ENCODE measurements at places on chromosomes 16 and 17. TPM values are rescaled to one million over a fixed set of nuclear protein-coding genes. Genes with fewer than 3 reads are reported as not detected.
A peak's percentile ranks its signal among the peaks of the same experiment; 100 is the strongest.

TOX3 gene
- polyA plus RNA-seq, result 38.1 TPM

TPSG1 gene
- polyA plus RNA-seq, result 2.3 TPM

SEZ6L2 gene
- 39.9 TPM for polyA plus RNA-seq

AIPL1 gene
- not detected for polyA plus RNA-seq

PRDM7 gene
- polyA plus RNA-seq, result not detected

GLTPD2 gene
- 100.0 TPM for polyA plus RNA-seq

- no peaks in the 10 kb centered on the region for H3K36me3 ChIP-seq
- DNase-seq, result no peak
- no peaks in the 10 kb centered on the region for H3K4me1 ChIP-seq
- no peak overlapping the region for H3K4me3 ChIP-seq
These were observed 37.7 kb downstream of the ASPA start for GRCh38 chr17:3513305-3514035.

DNA sequence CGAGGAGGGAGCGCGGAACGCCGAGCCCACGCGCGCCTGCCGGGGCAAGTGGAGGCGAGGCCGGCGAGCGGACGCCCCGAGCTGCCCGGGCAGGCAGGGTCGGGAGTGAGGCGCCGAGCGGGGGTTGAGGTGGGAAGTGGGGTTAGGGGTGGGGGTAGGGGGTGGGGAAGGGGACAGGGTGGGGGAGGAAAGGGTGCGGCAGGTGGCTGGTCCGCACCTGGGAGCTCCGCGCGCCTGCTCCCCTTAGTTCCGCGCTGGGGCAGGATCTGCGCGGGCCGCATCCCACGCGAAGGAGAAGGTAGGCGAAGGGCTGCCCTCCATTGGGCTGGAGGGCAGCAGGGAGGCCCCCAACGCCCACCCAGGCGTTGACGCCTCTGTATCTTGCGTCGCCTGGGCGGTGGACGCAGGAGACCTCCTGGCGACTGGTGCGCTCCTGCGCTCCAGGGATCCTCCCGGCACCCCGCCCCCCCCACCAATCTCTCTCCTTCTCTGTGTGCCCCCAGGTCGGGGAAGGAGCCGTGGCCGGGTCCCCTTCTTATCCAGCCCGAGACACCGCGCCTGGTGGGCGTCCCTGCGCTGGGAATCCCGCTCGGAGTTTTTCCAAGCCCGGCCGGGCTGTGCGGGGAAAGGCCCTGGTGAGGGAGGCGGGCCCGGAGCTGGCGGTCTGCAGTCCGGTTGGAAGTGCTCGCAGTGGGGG lies 51.3 kb upstream of the AMZ2 start:
- peaks cover 33% of the 10 kb centered on the region for H3K4me1 ChIP-seq
- no peak overlapping the region for H3K4me3 ChIP-seq
- peaks cover 81% of the 10 kb centered on the region for H3K27me3 ChIP-seq
- peak; percentile 15 for DNase-seq

- peak; percentile 81 for DNase-seq
- H3K36me3 ChIP-seq, result no peaks in the 10 kb centered on the region
- peak within 1 kb of the TSS; percentile 95 for H3K27ac ChIP-seq
- peaks cover 4% of the 10 kb centered on the region for H3K4me1 ChIP-seq
- peak within 1 kb of the TSS; percentile 54 for H3K4me3 ChIP-seq
- peaks cover 64% of the 10 kb centered on the region for H3K27me3 ChIP-seq
These were observed at the start of gene HNF1B for GRCh38 chr17:37744961-37745800. Gene HNF1B, minus strand, starts transcription at chr17:37745059. Its CDS starts 175 bp downstream, at chr17:37744884.

GRCh38 chr17:47882247-47882646 lies 13.8 kb upstream of the SP2 start:
- peaks cover 43% of the 10 kb centered on the region for H3K4me1 ChIP-seq
- no peak overlapping the region for H3K4me3 ChIP-seq
- H3K27ac ChIP-seq, result no peak overlapping the region
- H3K36me3 ChIP-seq, result no peaks in the 10 kb centered on the region

DNA sequence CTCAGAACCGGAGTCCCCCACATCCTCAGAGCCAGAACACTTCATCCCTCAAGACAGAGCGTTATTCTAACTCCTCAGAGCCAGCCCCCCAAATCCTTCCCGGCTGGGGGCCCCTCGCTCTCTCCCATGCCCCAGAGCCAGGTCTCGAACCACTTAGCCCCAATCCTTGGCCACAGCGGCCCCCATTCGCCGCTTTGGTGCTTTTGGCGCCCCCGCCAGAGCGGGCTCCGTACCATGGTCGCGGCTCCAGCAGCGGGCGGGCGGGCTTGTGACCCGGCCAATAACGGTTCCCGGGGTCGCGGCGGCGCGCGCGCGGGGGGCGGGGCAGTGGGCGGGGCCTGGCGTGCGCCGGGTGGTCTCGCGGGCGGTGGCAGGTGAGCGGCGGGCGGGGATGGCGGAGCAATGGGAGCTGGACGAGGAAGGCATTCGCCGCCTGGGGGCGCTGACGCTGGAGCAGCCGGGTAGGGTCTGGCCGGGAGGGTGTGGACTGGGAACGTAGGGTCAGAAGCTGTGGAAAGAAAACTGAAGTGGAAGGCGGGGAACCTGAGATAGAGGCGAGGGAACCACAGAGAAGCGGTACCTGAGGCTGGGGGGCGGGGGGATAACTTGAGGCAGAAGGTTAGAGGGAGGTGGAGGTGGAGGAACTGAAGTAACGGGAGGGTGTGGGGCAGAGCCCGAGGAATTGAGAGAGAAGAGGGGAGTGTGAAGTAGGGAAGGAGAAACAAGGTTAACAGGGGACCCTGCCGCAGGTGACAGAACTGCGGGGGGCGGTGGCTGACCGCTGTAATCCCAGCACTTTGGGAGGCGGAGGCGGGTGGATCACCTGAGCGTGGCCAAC lies at the start of the genes KCTD19 and LRRC36:
Gene KCTD19, minus strand, starts transcription at position 270 of the 838 bp plus-strand sequence. Its CDS starts 34 bp downstream, at position 236.
Gene LRRC36, plus strand, starts transcription at position 344 of the 838 bp plus-strand sequence. Its CDS starts 48 bp downstream, at position 392.
- DNase-seq, result peak; percentile 80
- peak within 1 kb of the TSS; percentile 49 for H3K4me3 ChIP-seq
- no peaks in the 10 kb centered on the region for H3K36me3 ChIP-seq

DNA sequence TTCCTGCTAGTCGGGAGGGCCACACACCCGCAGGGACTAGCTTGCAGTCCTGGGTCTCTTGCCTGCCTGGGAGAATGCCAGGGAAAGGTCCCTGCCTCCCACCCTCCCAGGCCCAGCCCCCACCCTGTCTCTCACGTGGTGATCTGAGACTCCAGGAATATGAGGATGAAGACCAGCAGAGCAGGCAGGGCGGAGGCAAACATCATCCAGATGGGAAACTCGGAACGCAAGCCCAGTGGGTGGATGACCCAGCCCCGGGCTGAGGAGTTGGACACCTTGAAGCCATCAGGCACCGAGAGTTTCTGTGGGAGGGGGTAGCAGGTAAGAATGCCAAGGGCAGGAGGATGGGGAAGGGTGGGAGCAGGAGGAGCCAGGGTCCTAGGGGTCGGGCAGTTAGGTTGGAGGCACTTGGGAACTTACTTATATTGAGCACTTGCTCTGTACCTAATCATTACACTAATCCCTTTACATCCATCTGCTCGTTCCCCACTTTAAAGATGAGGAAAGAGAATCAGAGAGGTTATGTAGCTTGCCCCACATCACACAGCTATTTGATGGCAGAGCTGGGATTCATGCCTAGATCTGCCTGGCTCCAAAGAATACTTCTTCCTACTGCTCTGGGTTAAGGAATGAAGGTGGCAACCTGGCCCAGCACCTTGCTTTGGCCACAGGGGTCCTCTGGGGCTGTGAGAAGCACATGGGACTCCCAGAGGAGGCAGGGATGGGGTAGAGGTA lies 13.4 kb downstream of the SLC4A1 start:
- H3K36me3 ChIP-seq, result no peaks in the 10 kb centered on the region
- H3K4me1 ChIP-seq, result no peaks in the 10 kb centered on the region
- no peak for DNase-seq
- H3K27ac ChIP-seq, result no peak overlapping the region

GRCh38 chr16:3992297-3993051 lies 112.0 kb upstream of the CREBBP start:
- H3K27ac ChIP-seq, result no peak overlapping the region
- no peak overlapping the region for H3K4me3 ChIP-seq
- no peak for DNase-seq
- H3K36me3 ChIP-seq, result no peaks in the 10 kb centered on the region
- H3K27me3 ChIP-seq, result no peaks in the 10 kb centered on the region

- H3K4me1 ChIP-seq, result no peaks in the 10 kb centered on the region
- no peaks in the 10 kb centered on the region for H3K36me3 ChIP-seq
- no peak for DNase-seq
- H3K27me3 ChIP-seq, result no peaks in the 10 kb centered on the region
These were observed 220.2 kb upstream of the TOM1L1 start for GRCh38 chr17:54680410-54680809.

- no peak overlapping the region for H3K4me3 ChIP-seq
- H3K27ac ChIP-seq, result no peak overlapping the region
- no peaks in the 10 kb centered on the region for H3K36me3 ChIP-seq
- no peaks in the 10 kb centered on the region for H3K27me3 ChIP-seq
- no peak for DNase-seq
These were observed 61.5 kb upstream of the B4GALNT2 start for GRCh38 chr17:49071106-49071505.

GRCh38 chr17:20202141-20202621 lies 193.0 kb downstream of the SPECC1 start:
- no peak overlapping the region for H3K4me3 ChIP-seq
- no peaks in the 10 kb centered on the region for H3K27me3 ChIP-seq
- H3K4me1 ChIP-seq, result no peaks in the 10 kb centered on the region
- no peak overlapping the region for H3K27ac ChIP-seq

GRCh38 chr16:49600976-49601375 lies 227.4 kb downstream of the C16orf78 start:
- no peak overlapping the region for H3K27ac ChIP-seq
- H3K4me1 ChIP-seq, result peaks cover 14% of the 10 kb centered on the region
- no peak for DNase-seq
- H3K27me3 ChIP-seq, result no peaks in the 10 kb centered on the region
- no peak overlapping the region for H3K4me3 ChIP-seq

DNA sequence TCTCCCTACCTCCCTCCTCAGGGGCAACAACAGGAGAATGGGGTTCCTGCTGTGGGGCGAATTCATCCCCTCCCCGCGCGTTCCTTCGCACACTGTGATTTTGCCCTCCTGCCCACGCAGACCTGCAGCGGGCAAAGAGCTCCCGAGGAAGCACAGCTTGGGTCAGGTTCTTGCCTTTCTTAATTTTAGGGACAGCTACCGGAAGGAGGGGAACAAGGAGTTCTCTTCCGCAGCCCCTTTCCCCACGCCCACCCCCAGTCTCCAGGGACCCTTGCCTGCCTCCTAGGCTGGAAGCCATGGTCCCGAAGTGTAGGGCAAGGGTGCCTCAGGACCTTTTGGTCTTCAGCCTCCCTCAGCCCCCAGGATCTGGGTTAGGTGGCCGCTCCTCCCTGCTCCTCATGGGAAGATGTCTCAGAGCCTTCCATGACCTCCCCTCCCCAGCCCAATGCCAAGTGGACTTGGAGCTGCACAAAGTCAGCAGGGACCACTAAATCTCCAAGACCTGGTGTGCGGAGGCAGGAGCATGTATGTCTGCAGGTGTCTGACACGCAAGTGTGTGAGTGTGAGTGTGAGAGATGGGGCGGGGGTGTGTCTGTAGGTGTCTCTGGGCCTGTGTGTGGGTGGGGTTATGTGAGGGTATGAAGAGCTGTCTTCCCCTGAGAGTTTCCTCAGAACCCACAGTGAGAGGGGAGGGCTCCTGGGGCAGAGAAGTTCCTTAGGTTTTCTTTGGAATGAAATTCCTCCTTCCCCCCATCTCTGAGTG lies 5.9 kb upstream of the LASP1NB start:
- H3K27me3 ChIP-seq, result no peaks in the 10 kb centered on the region
- H3K4me1 ChIP-seq, result peaks cover 6% of the 10 kb centered on the region
- H3K36me3 ChIP-seq, result no peaks in the 10 kb centered on the region
- no peak overlapping the region for H3K4me3 ChIP-seq

DNA sequence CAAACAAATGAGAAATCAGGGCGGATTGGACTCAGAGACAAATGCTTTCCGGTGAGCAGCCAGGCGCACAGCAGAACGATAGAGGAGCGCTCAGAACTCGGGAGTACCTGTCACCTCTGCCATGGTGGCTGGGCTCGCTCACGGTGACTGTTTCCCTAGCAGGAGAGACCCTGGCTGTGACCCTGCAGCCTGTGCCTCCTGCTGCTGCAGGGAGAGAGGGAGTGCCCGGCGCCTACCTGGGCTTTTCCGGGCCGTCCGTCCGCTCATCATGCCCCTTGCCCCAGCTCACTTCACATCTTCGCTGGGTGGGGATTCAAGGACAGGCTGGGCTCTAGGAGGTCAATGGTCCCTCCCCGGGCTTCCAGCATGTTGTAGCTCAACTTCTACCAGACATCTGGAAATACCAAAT lies 14.1 kb upstream of the DNAH17 start:
- no peak overlapping the region for H3K27ac ChIP-seq
- H3K27me3 ChIP-seq, result no peaks in the 10 kb centered on the region
- no peak for DNase-seq
- H3K36me3 ChIP-seq, result no peaks in the 10 kb centered on the region
- H3K4me3 ChIP-seq, result no peak overlapping the region

DNA sequence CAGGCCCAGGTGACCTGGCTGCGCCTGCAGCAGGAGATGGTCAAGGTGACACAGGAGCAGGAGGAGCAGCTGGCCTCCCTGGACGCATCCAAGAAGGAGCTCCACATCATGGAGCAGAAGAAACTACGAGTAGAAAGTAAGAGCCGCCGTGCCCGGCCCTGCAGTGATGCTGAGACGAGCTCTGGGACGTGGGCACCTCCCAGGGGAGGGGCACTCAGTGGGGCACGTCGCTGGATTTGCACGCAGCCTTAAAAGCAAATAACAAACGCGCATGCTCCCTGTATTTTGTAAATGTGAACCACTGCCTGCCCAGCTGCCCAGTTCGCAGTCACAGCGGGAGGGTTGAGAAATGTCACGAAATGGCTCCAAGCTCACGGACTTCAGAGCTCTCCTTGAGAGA lies 15.3 kb upstream of the GAA start:
- H3K4me3 ChIP-seq, result no peak overlapping the region
- no peak overlapping the region for H3K27ac ChIP-seq
- H3K36me3 ChIP-seq, result no peaks in the 10 kb centered on the region
- no peak for DNase-seq
- H3K4me1 ChIP-seq, result no peaks in the 10 kb centered on the region

DNA sequence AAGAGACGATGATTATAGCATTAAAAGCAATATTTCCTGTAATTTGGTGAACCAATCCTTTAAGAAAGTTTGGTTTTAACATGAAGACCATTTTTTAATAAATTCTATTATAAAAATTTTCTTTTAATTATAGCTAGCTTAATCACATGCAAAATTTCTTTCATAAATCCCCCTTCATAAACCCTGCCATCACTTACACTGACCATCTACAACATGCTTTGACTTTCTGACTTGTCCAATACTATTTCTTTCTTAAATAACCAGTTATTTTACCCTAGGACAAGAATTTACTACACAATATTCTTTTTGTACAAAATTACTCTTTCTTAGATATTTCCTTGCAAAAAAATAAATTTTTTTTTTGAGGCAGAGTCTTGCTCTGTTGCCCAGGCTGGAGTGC lies 1334.8 kb downstream of the CDH11 start:
- H3K4me3 ChIP-seq, result no peak overlapping the region
- no peak for DNase-seq
- no peaks in the 10 kb centered on the region for H3K27me3 ChIP-seq

DNA sequence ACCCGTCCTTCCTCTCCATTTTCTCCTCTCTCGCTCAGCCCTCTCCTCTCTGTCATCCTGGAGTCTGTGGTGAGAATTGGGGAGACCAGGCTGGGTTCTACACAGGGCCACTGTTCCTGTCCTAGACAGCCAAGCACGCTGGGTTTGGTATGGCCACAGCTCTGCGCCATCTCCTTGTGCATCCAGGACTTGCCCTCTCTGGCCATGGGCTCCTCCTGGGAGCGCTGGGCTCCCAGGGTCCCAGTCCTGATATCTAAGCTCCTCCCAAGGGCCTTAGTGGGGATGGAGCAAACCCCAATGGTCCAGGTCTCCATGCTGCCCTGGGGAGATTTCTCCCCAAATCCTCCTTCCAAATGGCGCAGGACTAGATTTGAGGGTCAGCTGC lies 27.2 kb upstream of the ITGA3 start:
- no peak overlapping the region for H3K4me3 ChIP-seq
- no peak for DNase-seq
- H3K27ac ChIP-seq, result no peak overlapping the region
- no peaks in the 10 kb centered on the region for H3K27me3 ChIP-seq
